ENCODE measurements at places on chromosomes 2 and 18.

DNA sequence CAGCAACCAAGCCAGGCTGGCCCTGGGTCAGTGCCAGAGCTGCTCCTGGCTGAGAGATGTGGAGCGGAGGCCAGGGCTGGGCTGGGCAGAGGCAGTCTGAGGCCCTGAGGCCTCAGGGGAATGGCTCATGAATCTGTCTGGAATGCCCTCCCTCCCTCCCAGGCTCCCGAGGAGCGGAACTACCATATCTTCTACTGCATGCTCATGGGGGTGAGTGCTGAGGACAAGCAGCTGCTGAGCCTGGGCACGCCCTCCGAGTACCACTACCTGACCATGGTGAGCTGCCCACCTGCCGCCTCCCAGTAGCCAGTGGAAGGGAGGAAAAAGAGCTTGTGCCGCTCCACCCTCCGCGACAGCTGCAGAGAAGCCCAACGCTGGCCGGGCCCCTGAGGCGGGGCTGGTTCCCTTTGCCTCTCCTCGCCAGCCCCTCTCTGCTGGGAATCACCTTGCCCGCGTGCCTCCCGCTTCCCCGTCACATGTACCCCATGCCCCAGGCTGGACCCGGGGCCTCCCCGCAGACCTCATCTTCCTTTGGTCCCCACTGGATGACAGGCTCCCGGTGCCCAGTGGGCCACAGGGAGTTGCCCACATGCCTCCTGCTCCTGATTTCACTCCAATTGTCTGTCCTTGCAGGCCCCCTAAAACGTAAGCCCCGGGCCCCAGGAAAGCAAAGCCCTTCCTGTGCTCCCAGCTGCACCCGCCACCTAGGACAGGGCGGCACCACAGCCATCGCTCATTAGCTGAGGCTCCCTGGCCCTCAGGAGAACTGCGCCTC lies 41.1 kb downstream of the MYO7B start:
- no peak for DNase-seq

DNA sequence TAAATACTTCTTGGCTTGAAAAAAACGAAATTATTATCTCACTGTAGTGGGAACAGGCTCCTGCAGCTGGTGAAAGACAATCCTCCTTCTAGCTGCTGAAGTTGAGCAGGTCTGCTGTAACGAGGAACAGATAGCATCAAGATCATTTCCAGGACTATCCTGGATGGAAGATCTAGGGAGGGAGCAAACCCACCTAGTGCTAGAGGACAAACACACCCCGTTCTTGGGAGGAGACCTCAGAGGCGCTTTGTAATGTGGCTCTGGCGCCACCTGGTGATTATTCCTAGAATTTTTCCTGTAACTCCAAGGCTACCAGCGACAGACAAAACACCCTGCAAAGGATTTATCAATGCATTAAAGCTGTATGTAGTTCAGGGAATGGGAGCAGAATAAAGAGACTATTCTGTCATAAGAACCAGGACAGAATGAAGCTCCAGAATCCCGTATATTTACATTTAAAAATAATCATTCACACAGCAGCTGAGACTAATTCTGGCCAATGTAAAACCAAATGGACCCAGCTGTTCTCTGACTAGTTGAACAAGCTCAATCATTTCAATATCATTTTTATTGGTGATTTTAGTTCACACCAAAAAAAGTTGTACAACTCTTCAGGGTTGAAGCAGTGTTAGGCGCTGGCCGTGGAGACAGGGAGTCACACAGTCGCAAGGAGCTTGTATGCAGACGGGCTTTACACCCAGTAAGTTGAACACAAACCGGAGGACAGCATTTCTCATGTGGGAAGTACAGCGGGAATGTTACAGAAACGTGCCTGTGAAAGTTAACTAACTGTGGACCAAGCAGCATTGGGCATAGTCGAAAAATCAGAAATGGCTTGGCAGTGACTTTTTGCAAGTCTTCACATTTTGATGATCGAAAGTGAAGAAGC lies 290.3 kb downstream of the TRIB2 start:
- peak; percentile 69 for DNase-seq

GRCh38 chr18:156514-157230 lies 1.7 kb upstream of the USP14 start:
- DNase-seq, result no peak

DNA sequence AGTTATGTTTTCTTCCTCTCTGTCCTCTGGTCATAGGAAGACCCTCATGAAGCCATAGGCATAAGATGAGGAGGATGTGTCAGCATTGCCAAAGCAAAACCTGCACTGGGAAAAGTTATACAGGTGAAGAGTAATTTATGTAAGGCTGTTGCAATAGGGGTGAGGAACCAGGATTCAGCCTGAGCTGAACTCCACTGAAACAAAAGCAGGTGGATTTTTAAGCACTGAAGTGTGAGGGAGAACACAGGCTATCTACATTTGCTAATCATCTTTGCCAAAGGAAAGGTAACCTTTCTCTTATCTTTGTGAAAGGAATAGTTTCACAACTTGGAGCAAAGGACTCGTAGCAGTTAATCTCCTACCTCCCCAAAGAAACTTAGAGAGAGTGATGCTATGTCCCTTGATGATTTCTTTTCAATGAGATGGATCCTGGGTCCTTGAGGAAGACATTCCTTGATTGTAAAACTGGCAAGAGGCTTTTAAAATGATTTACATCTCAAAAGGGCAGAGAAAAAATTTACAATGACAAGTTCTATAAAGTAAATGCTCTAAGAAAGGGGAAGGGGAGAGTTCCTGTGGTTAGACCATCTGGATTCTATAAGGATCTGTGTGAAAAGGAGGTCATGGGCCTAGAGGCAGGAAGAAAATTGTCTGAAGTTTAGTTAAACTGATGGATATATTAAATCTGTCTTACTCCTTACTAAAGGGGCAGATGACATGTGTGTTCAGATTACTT lies 385.4 kb upstream of the CDH7 start:
- no peak for DNase-seq

- DNase-seq, result no peak
Measured at GRCh38 chr2:71839826-71840225, 307.8 kb downstream of the CYP26B1 start.

GRCh38 chr2:175187378-175187777 lies 5.9 kb upstream of the ATP5MC3 start:
- DNase-seq, result no peak

GRCh38 chr18:10319026-10319425 lies 135.4 kb upstream of the APCDD1 start:
- no peak for DNase-seq

- peak; percentile 67 for DNase-seq
Measured at GRCh38 chr2:159971365-159972152, 90.9 kb downstream of the PLA2R1 start.

- DNase-seq, result no peak
Measured at GRCh38 chr2:85712849-85713612, 18.9 kb downstream of the GNLY start.

- no peak for DNase-seq
Measured at GRCh38 chr2:226798422-226799210, 1.0 kb downstream of the IRS1 start.

GRCh38 chr18:8006979-8007378 lies 439.9 kb downstream of the PTPRM start:
- DNase-seq, result no peak

DNA sequence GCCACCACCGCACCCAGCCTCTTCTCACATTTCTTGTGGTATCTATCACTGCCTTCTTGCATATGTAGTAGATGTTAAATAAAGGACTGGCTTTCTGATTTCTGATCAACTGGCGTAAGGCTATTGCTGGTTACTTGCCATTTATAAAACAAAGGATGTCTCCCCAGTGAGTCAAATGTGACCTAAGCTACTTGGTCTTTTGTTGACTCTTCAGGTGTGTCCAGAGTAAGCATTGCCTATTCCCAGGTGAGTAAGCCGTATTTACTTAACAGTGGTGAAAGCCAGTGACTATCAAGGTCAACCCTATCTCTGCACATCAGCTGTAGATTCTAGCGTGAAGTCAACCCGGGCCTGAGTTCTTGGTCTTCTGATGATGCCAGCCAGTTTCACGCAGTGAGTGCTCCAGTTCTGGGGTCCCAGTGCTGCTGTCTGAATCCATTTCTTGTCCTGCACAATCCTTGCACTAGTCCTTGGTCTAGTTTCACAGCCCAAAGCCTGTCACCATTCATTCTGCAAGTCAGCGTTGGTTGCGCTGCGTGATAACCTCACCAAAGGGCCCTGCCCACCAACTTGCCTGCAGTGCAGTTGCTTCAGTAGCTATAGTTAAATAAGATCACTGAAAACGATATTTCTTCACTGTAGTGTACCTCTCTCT lies 120.2 kb downstream of the GBX2 start:
- no peak for DNase-seq

GRCh38 chr18:58408665-58409064 lies 220.2 kb downstream of the ALPK2 start:
- no peak for DNase-seq

DNA sequence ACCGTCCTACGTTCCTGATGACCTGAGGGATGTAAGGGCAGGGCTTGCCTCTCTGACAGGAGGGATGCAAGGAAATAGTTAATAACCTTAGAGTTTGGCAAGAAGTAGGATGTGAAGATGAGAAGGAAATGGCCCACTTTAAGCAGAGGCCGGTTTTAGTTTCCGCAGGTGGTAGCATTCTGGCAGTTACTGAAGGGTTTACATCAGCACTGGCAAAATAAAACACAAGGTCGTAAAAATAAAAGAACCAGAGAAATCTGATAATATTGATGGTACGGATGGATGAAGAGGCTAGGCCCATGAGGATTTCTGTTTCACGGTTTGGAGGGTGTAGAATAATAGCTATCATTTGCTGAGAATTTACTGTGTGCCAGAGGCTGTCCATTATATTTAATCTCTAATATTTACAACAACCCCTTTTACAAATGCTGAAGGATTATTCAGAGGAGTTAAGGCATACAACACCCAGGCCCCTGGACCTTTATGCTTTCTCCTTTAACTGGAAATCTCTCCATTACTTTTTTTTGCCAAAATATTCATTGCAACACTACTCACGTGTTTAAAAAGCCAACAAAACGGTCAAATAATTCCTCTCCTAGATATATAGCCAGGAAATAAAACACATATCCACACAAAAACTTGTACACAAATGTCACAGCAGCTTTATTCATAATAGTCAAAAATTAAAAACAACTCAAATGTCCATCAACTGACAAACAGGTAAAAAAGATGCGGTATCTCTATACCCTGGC lies 28.5 kb downstream of the DAPL1 start:
- DNase-seq, result no peak

DNA sequence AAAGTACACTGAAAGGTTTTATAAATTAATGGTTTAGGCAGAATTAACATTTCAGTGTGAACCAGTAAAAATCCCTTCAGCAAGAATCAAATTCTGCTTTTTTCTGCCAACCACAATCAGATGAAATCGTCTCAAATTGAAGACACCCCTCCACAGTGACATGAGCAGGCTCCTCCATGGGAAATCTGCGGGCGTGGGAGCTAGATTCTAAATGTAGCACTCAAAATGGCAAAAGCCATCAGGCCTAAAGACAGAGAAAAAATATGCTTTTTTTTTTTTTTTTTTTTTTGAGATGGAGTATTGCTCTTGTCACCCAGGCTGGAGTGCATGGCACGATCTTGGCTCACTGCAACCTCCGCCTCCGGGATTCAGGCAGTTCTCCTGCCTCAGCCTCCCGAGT lies 55.8 kb upstream of the MRPS9 start:
- DNase-seq, result no peak

GRCh38 chr2:17719562-17720371 lies 33.8 kb downstream of the SMC6 start:
- no peak for DNase-seq

DNA sequence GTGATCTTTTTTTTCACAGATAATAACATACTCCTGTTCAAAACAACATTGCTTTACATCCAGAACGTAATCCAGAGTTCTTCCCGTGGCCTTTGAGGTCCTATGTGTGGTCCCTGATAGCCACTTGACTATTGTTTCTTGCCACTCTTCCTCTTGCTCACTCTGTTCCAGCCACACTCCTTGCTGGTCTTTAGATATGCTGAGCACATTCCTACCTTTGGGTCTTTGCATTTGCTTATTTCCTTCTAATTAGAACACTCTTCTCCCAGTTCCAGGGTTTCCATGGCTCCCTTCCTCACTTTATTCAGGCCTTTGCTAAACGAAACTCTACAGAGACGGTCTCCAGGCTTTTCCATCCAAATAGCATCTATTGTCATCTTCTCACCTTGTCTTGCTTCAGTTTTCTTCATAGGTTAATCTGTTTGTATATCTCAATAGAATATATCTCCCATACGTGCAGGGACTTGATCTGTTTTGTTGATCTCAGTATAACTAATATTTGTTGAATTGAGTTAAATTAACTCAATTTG lies 59.9 kb downstream of the ACSL3 start:
- no peak for DNase-seq

- DNase-seq, result no peak
Measured at GRCh38 chr2:219125225-219125885, 35.3 kb downstream of the NHEJ1 start.

DNA sequence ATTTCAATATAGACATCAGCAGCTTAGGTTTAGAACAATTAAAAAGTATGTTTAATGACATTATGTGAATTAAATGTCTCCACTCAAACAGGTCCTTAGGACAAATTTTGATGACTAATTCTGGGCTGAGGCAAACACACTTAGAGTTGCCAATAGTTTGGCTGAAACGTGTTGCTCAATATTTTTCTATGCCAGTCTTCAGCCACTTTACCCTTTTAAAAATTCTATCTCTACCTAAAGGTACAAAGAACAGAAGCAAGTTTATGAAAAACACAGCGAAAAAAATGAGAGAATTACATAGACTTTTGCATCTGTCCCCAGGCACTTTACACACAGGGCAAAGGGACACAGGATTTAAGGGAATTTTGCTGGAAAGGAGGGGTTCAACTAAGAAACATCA lies 4.5 kb downstream of the IDH1 start:
- no peak for DNase-seq

GRCh38 chr2:173300458-173300857 lies 54.2 kb upstream of the CDCA7 start:
- no peak for DNase-seq

DNA sequence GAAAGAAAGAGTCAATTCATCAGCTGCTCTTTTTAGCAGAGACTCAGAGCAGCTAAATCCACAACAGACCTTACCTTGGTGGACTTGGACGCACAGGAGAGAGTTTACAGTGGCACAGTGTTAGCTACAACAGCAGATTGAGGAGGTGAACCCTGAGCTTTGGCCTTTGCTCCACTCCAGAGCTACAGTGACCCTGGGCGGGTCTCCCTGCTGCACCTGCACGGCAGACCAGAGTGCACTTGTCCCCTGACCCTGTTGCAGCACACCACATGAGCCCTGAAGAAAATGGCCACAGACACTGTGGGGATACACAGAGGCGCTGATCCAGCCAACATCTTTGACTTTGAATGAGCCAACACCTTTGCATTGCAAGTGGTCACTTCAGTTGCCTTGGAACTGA lies 11.0 kb downstream of the SLC19A3 start:
- no peak for DNase-seq
